ENCODE measurements at places on chromosomes 6 and 20.
A peak's percentile ranks its signal among the peaks of the same experiment; 100 is the strongest.

DNA sequence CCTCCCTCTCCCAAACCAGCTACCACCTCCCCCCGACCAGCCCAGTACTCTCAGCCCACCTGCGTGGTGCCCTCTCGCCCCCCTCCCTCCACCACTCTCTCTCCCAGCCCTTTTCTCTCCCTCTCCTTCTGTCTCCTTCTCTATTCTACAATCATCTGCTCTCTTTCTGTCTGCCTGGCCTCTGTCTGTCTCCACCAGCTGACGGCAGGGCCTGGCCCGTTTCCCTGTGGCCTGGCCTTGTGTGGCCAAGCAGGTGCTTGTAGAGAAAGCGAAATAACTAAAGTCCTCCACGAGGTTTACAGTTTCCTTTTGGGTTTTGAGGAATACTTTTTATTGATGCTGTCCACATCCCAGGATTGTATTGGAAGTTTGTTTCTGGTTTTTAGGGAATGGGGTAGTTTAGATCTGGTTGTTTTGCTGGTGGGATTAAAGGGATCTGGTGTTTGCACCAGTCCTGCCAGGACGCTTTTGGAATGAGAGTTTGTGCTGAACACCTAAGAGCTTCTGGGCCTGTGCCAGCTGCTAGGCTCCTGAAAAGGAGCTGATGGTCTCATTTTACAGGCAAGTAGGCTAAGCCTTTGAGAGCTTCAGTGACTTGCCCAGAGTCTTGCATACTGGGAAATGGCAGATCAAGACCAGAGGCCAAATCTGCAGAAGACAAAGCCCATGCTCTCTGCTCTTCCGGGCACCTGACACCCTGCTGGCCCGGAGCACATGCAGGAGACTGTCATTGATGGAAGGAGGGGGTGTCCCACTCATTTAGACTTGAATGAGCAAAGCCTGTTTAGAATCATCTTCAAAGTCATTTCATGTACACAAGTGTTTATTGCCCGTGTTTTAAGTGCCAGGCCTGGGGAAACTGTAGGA, 161.7 kb downstream of the SYCP2 start:
- DNase-seq: no peak

- no peak for DNase-seq
Measured at GRCh38 chr6:21201637-21202350, 391.8 kb upstream of the SOX4 start.

GRCh38 chr6:73521351-73521985, 636 bp upstream of the EEF1A1 start:
- no peak for DNase-seq

GRCh38 chr20:46330072-46330763, 21.9 kb upstream of the CDH22 start:
- no peak for DNase-seq

DNA sequence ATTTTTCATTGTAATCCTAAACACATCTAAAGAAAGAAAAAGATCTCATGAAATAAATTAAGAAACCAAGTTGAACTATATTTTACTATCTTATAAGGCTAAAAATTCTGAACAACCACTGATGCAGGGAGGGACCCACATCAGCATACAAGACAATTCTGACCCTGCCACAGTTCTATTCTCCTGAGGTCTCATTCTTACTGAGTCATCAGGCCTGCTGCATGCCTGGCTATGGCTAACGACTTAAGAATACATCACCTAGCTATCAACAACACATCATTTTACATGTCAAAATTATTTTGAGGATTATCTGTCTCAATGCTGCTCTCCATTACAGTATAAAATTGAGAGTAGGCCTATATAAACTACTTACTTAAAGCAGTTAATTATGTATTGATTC, 52.9 kb downstream of the FBXL4 start:
- no peak for DNase-seq

- no peak for DNase-seq
Measured at GRCh38 chr6:118313762-118314161, 234.3 kb upstream of the PLN start.

GRCh38 chr6:121549736-121550135, 114.3 kb downstream of the GJA1 start:
- peak; percentile 90 for DNase-seq

DNA sequence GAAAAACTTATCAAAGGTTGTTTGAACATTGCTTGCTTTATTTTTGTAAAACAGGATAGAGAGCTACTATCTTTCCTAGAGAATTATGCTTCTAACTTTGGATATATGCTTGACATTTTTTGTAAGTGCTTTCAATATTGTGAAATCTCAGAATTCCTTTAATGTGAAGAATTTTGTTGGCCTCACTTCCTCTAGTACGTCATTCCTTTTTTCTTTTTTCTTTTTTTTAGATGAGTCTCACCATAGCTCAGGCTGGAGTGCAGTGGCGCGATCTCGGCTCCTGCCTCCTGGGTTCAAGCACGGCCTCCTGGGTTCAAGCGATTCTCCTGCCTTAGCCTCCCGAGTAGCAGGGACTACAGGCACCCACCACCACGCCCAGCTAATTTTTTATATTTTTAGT, 668.1 kb downstream of the RFPL4B start:
- DNase-seq: no peak

DNA sequence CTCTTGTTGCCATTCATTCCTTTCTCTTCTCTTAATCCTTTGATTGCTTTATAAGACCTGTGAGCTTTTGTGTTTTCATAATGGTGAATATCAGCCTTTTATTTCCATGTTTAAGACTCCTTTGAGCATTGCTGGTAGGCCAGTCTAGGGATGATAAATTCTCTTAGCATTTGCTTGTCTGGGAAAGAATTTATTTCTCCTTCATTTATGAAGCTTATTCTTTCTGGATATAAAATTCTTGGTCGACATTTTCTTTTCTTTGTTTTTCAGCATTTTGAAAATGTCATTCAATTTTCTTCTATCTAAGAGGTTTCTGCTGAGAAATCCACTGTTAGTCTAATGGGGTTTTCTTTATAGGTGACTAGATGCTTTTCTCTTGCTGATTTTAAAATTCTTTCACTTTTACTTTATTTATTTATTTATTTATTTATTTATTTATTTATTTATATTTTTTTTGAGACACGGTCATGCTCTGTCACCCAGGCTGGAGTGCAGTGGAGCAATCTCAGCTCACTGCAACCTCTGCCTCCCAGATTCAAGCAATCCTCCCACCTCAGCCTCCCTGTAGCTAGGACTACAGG, 15.0 kb downstream of the ARFGEF3 start:
- DNase-seq: no peak

DNA sequence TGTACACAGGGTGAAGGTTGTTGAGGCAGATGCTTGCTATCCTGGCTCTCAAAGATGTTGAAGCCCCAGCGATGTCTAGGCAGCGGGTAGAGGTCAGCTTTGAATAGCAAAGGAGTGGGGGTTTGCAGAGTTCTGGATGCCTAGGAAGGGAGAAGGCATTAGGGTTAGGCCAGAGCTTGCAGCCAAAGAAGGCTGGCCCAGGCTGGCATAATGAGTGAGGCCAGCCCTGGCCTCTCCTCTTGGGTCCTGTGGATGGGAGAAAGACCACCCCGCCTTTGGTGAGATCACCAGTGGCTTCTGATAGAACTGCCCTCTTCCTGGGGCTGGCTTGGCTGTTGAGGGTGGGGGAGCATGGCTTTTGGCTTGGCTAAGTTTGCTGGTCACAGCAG, 406 bp upstream of the WFDC5 start:
- DNase-seq: no peak

DNA sequence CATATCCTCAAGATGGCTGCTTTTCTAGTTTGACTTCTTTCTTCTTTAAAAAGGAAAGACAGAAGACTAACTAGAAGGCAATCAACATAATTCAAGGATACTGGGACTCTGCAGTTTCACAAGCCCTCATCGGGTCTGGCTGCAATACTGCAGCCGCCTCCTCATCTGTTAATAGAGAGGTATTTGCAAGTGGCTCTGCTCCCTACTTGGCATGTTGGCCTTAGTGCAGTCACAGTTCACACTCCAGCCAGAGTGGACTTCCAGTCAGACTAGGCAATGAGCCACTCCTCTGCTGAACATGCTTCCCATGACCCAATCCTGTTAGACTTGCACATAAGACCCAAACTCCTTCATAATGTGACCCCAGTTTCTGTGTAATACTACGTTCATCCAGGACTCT, 141.9 kb upstream of the ENPP5 start:
- no peak for DNase-seq

GRCh38 chr6:1586861-1587450, 22.8 kb upstream of the FOXC1 start:
- no peak for DNase-seq

GRCh38 chr6:125952764-125953501, 3.6 kb upstream of the HINT3 start:
- no peak for DNase-seq

- DNase-seq: no peak
Measured at GRCh38 chr20:33038243-33038642, 6.8 kb downstream of the BPIFB6 start.

- DNase-seq: no peak
Measured at GRCh38 chr6:159801935-159802334, 1.9 kb downstream of the PNLDC1 start.

- no peak for DNase-seq
Measured at GRCh38 chr6:12538881-12539357, 177.6 kb upstream of the PHACTR1 start.

DNA sequence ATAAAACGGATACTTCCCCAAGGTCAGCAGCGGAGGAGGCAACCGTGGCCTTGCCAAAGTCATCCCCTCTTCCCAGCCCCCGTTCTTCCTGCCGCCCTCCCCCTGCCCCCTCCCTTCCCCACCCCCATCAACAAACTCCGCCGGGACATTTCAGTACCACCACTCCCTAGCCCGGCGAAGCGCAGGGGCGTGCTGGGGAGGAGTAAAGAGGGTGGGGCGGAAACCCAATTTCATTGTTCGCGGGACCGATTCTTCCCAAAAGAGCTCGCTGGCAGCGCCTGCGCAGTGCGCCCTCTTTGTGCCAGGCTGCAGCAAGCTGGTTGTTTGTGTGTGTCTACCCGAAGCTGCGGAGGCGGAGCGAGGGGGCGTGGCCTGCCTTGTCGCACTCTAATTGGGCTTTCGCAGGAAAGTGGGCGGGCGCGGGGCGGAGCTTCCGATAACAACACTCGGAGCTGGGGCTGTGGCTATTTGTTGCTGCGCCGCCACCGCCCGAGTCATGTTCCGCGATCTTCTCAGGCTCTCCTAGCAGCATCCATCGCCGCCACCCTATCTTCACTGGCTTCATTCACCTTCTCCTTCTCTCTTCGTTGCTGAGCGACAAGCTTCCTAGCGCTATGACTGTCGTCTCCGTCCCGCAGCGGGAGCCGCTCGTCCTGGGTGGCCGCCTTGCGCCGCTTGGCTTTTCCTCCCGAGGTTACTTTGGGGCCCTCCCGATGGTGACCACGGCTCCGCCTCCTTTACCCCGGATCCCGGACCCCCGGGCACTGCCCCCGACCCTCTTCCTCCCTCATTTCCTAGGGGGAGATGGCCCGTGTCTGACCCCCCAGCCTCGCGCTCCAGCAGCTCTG, at the start of gene PNRC1:
TSS of gene PNRC1 (plus strand) at position 471 of the 848 bp plus-strand sequence. CDS start at position 615, 144 bp downstream.
- peak; percentile 95 for DNase-seq

DNA sequence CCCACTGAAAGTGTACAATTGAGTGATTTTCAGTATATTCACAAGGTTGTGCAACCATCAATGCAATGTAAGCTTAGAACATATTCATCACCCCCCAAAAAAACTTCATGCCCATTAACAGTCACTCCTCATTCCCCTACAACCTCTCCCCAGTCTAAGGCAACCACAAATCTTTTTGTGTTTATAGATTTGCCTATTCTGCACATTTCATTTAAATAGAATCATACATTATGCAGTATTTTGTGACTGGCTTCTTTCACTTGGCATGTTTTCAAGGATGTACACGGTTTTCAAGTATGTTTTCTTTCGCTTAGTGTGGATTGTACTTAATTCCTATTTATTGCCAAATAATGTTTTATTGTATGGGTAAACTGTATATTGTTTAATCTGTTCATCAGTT, 329.3 kb upstream of the RNF24 start:
- DNase-seq: no peak

- peak; percentile 90 for DNase-seq
Measured at GRCh38 chr6:151294561-151295101, 54.9 kb downstream of the AKAP12 start.

DNA sequence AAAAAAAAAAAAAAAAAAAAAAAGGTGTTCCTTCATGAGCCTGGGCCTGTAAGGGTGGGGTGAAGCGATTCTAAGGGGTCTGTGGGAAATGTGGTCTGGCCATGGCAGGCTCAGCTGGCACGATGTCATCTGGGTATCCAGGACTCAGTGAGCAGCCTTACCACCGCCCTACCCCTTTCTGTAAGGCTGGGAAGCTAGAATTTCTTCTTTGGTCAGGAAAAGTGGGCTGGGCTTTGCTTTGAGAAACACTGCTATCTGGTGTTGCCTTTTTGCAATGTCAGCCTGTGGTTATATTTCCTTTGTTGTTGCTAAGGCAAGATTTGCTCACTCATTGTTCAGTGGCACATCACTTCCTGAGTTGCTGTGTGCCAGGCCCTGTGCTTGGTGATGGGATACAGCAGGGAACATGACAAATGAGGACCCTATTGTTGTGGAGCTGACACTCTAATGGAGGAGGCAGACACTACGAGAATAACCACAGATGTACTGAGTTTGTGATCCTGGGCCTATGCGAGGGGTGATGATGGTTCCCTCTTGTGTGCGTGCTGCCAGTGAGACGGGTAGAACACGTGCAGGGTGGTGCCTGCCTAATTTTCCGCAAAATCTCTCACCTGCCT, 45.9 kb upstream of the ZNFX1 start:
- no peak for DNase-seq

DNA sequence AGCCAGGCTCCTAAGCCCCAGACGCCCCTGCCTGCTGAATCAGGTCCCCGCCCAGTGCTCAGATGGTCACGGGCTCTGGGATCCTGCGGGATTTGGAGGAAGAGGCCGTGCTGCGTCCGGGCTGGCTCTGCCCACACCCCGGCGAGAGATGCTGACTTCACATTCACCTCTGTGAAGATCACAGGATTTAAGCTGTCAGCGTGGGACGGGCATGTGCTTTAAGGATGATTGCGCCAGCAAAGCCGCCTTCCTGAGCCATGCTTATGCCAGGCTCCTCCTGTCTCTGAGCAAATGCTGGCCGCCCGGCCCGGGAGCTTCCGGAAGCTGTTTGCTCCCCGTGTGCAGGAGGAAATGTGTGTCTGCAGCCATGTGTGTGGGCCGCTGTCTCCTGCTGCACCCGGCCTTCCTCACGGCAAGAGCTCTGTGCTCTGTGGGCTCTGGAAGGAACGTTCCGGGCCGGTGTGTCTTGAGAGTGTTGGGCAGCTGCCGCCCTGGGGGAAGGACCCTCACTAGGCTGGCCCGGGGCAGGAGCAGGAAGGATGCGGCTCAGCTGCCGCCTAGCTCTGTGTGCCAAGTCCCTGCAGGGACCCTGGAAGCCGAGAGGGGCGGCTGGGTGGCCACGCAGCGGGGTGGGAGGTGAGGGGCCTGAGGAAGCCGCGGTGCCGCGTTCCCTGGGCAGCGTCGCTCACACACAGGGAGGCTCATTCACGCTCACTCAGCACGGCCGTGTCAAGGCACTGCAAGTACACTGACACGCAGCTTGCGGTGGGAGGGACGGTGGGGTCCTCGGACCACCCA, 19.0 kb upstream of the BHLHE23 start:
- DNase-seq: no peak

Data from AG04449 (cell line).